Bronchial epithelial cell (primary cell): ENCODE measurements at places on chromosomes 12 and 14.

GRCh38 chr12:13744561-13744960 lies 236.8 kb downstream of the GRIN2B start:
- DNase-seq = no peak

GRCh38 chr12:2553388-2554126 lies 241.2 kb upstream of the FKBP4 start:
- DNase-seq = no peak

DNA sequence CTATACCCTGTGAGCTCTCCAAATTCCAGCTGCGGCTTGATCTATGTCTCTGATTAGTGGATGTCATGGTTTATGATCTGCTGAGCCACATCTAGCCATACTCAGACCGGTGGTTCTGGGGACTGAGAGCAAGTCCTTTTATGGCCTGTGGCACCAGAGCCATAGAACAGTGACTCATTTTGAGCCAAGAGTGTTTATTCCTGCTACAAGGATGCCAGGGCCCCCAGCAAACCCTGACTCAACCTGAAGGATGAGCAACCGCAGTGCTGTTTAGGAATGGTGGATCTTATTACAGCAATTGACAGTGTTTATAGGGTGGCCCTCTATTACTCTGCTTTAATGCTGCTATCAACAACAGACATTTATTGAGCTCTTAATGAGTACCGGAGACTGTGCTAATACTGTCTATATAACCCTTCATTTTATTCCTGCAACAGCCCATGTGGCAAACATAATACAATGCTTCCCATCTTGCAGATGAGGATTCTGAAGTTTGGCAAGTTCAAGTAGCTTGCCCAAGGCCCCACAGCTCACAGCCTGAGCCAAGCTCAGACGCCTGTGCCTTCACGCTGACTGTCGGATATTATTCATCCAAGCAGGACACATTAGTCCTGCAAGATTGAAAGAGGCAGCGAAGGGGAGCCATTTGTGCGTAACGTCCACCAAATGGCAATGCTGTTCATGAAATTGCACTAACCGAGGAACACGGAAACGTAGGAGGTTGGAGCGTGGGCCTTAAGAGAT lies 273.6 kb upstream of the PWP1 start:
- DNase-seq = peak; percentile 82

- DNase-seq = no peak
Observed at GRCh38 chr14:59484639-59485175, 390 bp downstream of the JKAMP start.

- DNase-seq = no peak
Observed at GRCh38 chr14:81849714-81850113, 316.1 kb upstream of the SEL1L start.

DNA sequence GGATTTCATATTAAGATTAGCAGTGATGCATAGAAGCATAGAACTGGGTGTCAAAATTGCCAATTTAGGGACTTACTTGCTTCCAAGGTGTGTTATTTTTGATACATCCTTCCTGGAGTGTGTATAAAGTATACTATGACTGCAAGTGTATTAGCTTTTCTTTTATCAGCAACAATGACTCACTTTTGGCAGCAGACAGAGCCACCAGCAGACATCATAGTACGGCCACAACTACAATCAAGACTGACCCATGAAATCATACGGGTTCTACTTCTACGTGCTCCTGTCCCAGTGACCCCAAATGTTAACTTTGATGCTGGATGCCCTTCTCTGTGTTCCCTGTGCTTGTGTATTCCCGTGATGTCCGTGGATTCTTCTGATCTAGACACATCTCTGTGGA lies 443.9 kb downstream of the TMEM132D start:
- DNase-seq = no peak

DNA sequence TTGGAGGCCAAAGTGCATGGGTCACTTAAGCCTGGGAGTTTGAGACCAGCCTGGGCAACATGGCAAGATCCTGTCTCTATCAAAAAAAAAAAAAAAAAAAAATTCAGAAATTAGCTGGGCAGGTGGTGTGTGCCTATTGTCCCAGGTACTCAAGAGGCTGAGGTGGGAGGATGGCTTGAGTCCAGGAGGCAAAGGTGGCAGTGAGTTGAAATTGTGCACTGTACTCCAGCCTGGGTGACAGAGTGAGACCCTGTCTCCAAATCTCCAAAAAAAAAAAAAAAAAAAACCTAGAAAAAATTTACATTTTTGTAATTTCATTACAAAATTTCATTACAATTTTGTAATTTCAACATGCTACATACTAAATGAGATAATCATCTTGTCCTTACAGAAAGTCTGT lies 42.7 kb downstream of the SYNE2 start:
- DNase-seq = no peak
